ENCODE measurements at places on chromosomes 3 and 15.
A peak's percentile ranks its signal among the peaks of the same experiment; 100 is the strongest.

- no peak for DNase-seq
Observed at GRCh38 chr3:155481089-155481488, 187.6 kb upstream of the STRIT1 start.

DNA sequence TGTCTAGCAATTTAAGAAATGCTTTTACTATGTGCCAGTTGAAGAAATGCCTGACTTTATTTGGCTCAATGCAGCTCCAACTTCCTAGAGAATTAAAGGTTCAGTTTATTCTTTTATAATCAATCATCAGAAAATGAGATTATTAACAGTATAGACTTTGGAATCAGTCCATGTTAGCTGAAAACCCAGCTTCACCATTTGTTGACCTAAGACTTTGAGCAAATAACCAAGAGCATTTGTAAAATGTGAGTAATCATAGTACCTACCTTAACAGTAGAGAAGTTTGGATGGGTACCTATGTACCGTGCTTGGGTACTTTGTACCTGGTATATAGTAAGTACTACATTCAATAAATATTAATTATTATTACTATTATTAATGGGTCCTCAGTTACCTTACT is 105.9 kb downstream of the RARB start:
- DNase-seq, result no peak

- DNase-seq, result no peak
Observed at GRCh38 chr3:55608301-55608937, 121.3 kb upstream of the WNT5A start.

- DNase-seq, result no peak
Observed at GRCh38 chr3:182936239-182936917, 44.0 kb downstream of the DCUN1D1 start.

GRCh38 chr15:59230531-59231055 is 23.9 kb downstream of the LDHAL6B start:
- no peak for DNase-seq

- no peak for DNase-seq
Observed at GRCh38 chr15:67805666-67806516, 19.4 kb upstream of the SKOR1 start.

GRCh38 chr3:188453431-188454384 is 299.8 kb downstream of the LPP start:
- no peak for DNase-seq

GRCh38 chr3:50293079-50293801 is 1.0 kb upstream of the IFRD2 start:
- no peak for DNase-seq

DNA sequence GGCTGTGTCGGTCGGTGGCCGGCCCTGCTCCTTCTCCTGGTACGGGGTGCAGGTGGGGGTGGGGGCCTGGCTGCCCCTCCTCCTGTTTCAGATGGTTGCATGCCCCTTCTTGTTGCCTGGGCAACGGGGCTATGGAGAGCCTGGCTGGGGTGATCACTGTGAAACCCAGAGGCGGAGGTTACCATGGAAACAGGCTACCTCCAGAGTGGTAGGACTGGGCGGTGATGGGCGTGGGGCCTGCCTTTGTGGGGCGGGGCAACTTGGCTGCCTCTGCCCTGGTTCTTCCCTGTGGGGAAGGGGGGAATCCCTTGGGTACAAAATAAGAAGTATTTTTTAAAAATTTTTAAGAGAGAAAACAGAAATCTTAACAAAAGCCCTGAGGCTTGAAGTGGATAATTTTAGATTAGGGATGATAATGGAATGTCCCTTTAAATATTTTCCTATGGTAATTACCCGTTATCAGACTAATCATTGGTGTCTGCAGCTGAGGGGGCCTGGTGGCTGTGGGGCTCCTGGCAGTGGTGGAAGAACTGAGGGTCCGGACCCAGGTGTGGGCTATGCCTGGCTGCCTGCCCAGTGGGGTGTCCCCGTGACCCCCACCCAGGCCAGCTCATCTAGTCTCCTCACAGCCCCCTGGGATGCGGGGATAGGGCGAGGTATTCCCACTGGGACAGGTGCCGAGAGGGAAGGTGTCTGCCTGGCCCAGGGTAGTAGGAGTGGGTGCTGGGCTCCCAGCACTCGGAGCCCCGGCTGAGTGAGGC is 32.5 kb downstream of the PLXNA1 start:
- DNase-seq, result no peak

DNA sequence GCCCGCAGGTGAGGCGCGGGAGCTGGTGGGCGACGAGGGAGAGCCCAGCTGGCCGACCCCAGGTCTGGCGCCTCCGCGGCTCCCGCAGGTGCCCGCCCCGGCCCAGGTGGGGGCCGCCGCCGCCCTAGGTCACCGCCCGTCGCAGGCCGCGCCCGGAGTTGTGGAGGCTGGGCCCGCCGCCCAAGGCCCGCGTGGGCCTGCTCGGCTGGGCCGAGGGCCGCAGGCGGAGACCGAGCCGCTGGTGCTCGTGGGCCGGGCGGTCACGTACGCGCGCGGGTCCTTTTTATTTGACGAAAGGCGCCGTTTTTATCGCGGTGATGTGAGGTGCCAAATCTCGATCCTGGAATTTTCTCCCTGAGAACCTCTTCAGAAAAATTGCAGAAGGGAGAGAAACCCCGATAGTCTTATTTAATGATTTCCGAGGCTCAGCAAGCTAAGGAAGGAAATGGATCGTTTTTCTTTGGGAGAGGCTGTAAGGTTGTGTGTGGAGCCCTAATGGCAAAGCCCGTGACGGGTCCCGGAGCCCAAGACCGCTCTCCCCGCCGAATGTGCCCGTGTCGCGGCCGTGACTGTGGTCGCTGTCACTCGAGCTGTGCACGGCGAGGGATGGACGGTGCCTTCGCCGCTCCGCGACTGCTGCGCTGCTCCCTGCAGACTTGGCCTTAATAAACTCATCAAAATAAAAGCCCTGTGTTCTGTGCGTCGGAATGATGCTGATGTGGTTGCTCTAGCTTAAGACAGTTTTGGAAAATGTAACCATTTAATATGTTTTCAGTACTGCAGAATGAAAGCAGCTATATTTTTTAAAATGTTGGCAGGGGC is 612 bp downstream of the APPL1 start:
- peak; percentile 53 for DNase-seq

GRCh38 chr15:58515807-58516206 is 84.0 kb downstream of the LIPC start:
- no peak for DNase-seq

DNA sequence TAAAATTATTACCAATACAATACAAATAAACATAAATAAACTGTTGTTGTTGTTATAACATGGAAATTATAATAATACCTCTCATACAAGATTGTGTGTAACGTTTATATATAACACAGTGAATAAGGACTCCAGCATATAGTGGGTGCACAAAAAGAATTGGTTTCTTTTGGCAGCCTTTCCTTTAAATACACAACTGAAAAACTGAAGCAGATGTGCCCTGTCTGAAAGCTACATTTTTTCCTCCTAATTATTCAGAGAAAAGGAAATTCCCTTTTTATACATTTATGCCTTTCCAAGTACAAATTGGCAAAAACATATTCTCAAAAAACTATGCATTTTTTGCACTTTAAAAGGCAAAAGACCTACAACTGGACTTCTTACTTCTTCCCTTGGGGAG is 928.9 kb upstream of the NR2F2 start:
- peak; percentile 8 for DNase-seq

DNA sequence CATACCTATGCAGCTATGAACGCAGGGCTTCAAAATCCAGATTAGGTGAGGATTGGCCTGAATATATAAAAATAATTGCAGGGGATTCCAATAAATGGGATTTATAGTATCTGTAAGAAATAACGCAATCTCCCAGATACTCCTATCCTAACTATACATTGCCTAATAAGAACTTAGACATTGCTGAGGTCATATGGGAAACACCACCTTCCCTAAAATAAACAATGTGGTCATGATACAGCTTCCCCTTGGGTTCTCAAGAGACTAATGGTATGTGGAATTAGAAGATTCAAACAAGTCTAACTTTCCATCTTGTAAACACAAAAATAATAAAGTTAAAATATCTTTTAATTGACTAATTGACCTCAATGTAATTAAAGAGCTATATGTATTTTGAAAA is 28.2 kb downstream of the UBE3A start:
- peak; percentile 14 for DNase-seq
